Thoracic aorta (tissue), 2 donors: ENCODE measurements at places on chromosomes 1 and 21. TPM values are rescaled to one million over a fixed set of nuclear protein-coding genes. Genes with fewer than 3 reads are reported as not detected.

GRCh38 chr1:179815641-179816040 lies 62.0 kb downstream of the TOR1AIP2 start:
- no peaks in the 10 kb centered on the region for H3K36me3 ChIP-seq
- H3K4me3 ChIP-seq: peak overlapping the region; percentile 71
- no peak for DNase-seq

The ENAH gene
- total RNA-seq: 111 TPM

- no peaks in the 10 kb centered on the region for H3K36me3 ChIP-seq
- H3K27ac ChIP-seq: no peak overlapping the region
- no peaks in the 10 kb centered on the region for H3K27me3 ChIP-seq
- H3K4me1 ChIP-seq: peaks cover 24% of the 10 kb centered on the region
- no peak overlapping the region for H3K4me3 ChIP-seq
- no peak for DNase-seq
Observed at GRCh38 chr1:54551891-54552290, 3.9 kb downstream of the ACOT11 start.

- no peak overlapping the region for H3K27ac ChIP-seq
- no peaks in the 10 kb centered on the region for H3K36me3 ChIP-seq
- no peaks in the 10 kb centered on the region for H3K27me3 ChIP-seq
Observed at GRCh38 chr21:15850645-15851044, 120.9 kb downstream of the USP25 start.

The MAPKAPK2 gene
- total RNA-seq: 89.2 TPM

- no peak overlapping the region for H3K27ac ChIP-seq
- DNase-seq: no peak
- no peaks in the 10 kb centered on the region for H3K36me3 ChIP-seq
- H3K27me3 ChIP-seq: no peaks in the 10 kb centered on the region
- H3K4me1 ChIP-seq: no peaks in the 10 kb centered on the region
Observed at GRCh38 chr1:163440090-163440489, 118.3 kb downstream of the NUF2 start.

The COL16A1 gene
- total RNA-seq: 323 TPM

DNA sequence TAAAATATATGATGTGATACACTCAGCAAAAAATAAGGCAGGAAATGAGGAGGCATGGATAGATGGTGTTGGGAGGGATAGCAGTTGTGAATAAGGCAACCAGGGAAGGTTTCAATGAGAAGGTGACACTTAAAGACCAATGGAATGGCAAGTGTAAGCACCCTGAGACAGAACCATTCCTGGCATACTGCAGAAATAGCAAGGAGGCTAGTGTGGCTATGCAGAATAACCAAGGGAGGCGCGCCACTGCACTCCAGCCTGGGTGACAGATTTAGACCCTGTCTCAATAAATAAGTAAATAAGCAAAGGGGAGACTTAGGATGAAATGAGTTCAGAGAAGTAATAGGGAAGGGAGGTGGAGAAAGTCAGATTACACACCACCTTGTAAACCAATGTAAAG lies 113.9 kb downstream of the TOMM20 start:
- no peaks in the 10 kb centered on the region for H3K36me3 ChIP-seq
- peaks cover 7% of the 10 kb centered on the region for H3K4me1 ChIP-seq
- H3K27me3 ChIP-seq: no peaks in the 10 kb centered on the region

DNA sequence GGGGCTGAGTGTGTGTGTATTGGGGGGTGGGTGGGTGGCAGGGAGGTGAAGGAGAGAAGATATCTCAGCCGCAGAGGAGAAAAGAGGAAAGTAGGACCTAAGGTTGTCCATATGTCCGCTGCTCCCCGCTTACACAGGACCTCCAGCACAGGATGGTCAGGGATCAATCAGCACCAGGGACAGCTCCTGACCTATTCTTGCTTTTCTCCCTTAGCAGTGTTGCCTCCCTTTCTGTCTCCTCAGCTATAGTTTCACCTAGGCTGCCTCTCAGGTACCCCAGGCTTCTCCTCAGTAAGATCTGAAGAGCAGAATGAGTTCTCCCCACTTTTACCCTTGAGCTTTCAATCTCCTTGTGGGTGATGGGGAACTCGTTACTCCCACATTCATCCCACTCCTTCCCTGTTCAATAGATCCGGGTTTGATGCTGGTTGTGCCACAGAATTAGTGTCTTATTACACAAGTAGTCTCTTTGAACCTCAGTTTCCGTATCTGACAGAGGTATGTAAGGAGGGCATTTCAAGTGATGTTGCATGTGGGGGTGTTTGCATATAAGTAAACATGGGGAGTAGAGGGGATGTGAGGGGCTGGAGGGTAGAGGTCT lies 1.4 kb upstream of the DPH2 start:
- H3K27ac ChIP-seq: no peak overlapping the region
- H3K4me1 ChIP-seq: peaks cover 7% of the 10 kb centered on the region
- H3K27me3 ChIP-seq: no peaks in the 10 kb centered on the region
- no peak for DNase-seq
- H3K36me3 ChIP-seq: peaks cover 14% of the 10 kb centered on the region

- H3K36me3 ChIP-seq: no peaks in the 10 kb centered on the region
- H3K27ac ChIP-seq: no peak overlapping the region
- no peaks in the 10 kb centered on the region for H3K4me1 ChIP-seq
Observed at GRCh38 chr1:48356901-48357300, 115.1 kb downstream of the SPATA6 start.

DNA sequence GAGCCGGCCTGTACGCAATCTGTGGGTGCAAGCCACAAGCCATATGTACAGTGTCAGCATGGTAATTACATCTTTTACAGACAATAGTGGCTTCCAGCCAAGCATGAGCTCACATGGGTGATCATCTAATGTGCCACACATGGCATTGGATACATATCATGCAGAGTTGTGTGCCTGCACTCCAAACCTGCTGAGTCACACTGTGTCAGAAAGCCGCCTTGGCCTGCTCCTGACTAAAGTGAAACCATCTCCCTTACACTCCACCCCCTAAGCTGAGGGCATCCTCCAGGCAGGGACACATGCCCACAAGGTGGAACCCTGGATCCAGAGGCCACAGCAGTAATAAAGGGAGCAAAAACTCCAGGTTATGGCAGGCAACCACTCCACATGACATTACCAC lies 72.5 kb downstream of the KCNT2 start:
- H3K4me1 ChIP-seq: no peaks in the 10 kb centered on the region
- no peak for DNase-seq
- no peak overlapping the region for H3K4me3 ChIP-seq
- no peaks in the 10 kb centered on the region for H3K36me3 ChIP-seq
- no peak overlapping the region for H3K27ac ChIP-seq

DNA sequence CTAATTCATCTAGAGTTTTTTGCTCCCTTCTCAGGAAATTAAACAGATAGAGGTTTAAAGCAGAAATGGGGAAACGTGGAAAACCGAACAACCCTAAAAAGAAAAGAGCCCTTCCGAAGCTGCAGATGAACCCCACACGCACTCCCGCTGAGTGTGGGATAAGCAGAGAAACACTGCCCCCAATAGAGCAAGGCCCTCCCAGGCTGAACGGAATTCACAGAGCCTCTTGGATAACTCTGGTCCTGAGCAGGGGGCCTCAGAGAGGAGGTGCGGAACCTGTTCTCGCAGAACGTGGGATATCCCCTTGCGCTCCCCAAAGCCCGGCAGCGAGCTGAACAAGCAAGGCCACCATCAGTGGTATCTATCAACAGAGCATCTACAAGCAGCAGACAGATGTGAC lies 44.9 kb downstream of the SSBP3 start:
- no peak overlapping the region for H3K4me3 ChIP-seq
- no peaks in the 10 kb centered on the region for H3K4me1 ChIP-seq
- no peak for DNase-seq
- H3K27me3 ChIP-seq: no peaks in the 10 kb centered on the region
- H3K36me3 ChIP-seq: no peaks in the 10 kb centered on the region

The AMY2B gene
- total RNA-seq: 16.9 TPM

The FBXO2 gene
- 12.9 TPM for total RNA-seq

The SPTA1 gene
- not detected for total RNA-seq

GRCh38 chr1:61120998-61121397 lies 38.6 kb downstream of the NFIA start:
- H3K36me3 ChIP-seq: no peaks in the 10 kb centered on the region
- DNase-seq: no peak
- no peaks in the 10 kb centered on the region for H3K27me3 ChIP-seq
- peak overlapping the region; percentile 57 for H3K4me3 ChIP-seq
- H3K4me1 ChIP-seq: peaks cover 33% of the 10 kb centered on the region

GRCh38 chr1:167797015-167797414 lies 75.2 kb downstream of the MPZL1 start:
- no peaks in the 10 kb centered on the region for H3K27me3 ChIP-seq
- peak overlapping the region; percentile 72 for H3K27ac ChIP-seq
- H3K36me3 ChIP-seq: no peaks in the 10 kb centered on the region
- H3K4me1 ChIP-seq: peaks cover 16% of the 10 kb centered on the region
- peak; percentile 71 for DNase-seq

GRCh38 chr1:150089846-150090520 lies 22.4 kb downstream of the VPS45 start:
- H3K36me3 ChIP-seq: peaks cover 14% of the 10 kb centered on the region
- DNase-seq: no peak
- no peak overlapping the region for H3K4me3 ChIP-seq
- no peaks in the 10 kb centered on the region for H3K27me3 ChIP-seq

The RNF19B gene
- 37.2 TPM for total RNA-seq

The IFI44L gene
- 18.7 TPM for total RNA-seq

DNA sequence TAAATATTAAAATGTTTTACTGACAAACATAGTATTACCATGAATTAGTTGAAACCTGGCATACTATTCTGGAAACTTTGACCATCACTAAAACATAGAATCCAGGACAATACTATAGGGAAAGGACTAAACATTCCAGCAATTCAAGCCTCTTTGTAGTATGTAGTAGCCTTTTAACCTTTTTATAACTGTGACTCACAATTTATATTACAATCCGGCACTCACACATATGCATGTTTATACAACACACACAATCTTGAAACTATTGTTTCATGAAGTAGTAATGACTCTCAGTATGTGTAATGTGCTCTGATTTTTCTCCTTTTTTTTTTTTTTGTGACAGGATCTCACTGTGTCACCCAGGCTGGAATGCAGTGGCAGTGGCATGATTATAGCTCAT lies 64.3 kb downstream of the ANKRD13C start:
- no peaks in the 10 kb centered on the region for H3K27me3 ChIP-seq
- H3K4me1 ChIP-seq: no peaks in the 10 kb centered on the region
- H3K27ac ChIP-seq: no peak overlapping the region

The SPRR2G gene
- not detected for total RNA-seq

DNA sequence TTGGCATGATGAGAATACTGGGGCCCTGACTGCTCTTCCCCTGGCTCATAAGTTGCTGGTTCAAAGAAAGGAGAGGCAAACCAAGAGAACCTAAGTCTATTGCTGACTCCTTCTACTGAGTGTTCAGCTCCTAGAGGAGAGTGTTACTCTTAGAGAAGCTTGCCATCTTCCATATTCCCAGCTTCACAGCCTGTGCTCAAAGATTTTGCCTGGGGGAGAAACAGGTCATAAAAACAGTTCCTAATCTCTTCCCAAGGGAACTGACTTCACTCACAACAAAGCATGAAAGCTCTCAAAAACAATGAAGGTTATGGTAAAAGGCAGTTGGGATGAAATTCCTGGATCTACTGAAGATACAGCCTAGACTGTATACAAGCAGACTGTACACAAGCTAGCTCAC lies 37.1 kb downstream of the LRRC40 start:
- peaks cover 3% of the 10 kb centered on the region for H3K36me3 ChIP-seq
- H3K4me3 ChIP-seq: no peak overlapping the region
- H3K27ac ChIP-seq: no peak overlapping the region
- no peak for DNase-seq
- H3K27me3 ChIP-seq: no peaks in the 10 kb centered on the region
- H3K4me1 ChIP-seq: no peaks in the 10 kb centered on the region

GRCh38 chr1:53499257-53500203 lies 40.3 kb downstream of the DMRTB1 start:
- H3K4me3 ChIP-seq: no peak overlapping the region
- DNase-seq: no peak
- no peaks in the 10 kb centered on the region for H3K36me3 ChIP-seq
- H3K4me1 ChIP-seq: no peaks in the 10 kb centered on the region
- no peak overlapping the region for H3K27ac ChIP-seq

The RUNX3 gene
- 6.8 TPM for total RNA-seq

The CYP4B1 gene
- total RNA-seq: 117 TPM

DNA sequence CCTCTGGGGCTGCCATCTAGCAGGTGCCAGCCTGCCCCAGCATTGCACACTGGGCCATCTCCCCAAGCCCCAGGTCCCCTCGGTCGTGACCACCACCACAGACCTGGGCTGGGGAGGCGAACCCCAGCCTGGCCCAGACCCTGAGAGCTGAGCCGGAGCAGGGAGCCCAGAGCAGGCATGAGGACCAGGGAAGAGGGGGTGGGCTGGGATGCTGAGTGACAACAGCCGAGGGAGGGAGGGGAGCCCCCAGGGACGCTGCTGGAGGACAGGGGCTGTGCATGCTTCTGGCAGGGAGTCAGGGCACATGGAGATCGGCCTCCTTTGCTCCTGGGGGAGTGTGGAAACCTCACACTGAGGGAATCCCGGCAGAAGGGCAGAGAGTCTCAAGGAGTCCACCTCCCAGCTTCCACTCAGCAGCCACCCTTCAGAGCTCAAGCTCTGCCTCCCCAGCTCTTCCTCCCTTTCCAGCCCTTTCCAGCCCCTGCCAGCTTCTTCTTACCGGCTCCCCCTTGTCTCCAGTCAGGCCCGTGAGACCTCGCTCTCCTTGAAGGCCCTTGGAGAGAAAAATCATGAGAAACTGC lies 23.7 kb upstream of the PEF1 start:
- peaks cover 19% of the 10 kb centered on the region for H3K36me3 ChIP-seq
- H3K27ac ChIP-seq: no peak overlapping the region
- H3K27me3 ChIP-seq: no peaks in the 10 kb centered on the region
